Islet precursor cell (in vitro differentiated cells): ENCODE measurements at places on chromosomes 1 and 21.

- DNase-seq: no peak
These were observed 25.6 kb downstream of the CDC42 start for GRCh38 chr1:22078133-22078532.

DNA sequence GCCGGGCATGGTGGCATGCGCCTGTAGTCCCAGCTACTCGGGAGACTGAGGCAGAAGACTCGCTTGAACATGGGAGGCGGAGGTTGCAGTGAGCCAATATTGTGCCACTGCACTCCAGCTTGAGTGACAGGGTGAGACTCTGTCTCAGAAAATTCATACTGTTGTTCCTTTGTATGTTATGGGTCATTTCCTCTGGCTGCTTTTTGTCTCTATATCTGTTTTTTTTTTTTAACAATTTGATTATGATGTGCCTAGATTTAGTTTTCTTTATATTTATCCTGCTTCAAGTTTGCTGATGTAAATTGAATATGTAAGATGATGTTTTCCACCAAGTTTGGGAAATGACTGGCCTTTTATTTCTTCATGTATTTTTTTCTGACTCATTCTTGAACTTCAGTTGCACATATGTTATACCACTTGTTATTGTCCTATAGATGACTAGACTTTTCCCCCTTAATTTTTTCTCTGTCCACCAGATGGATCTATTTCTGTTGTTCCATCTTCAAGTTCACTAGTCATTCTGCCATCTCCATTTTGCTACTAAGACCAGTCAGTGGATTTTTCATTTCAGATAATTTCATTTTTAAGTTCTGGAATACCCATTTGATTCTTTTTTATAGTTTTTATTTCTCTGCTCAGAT is 173.5 kb downstream of the GALNT2 start:
- no peak for DNase-seq

DNA sequence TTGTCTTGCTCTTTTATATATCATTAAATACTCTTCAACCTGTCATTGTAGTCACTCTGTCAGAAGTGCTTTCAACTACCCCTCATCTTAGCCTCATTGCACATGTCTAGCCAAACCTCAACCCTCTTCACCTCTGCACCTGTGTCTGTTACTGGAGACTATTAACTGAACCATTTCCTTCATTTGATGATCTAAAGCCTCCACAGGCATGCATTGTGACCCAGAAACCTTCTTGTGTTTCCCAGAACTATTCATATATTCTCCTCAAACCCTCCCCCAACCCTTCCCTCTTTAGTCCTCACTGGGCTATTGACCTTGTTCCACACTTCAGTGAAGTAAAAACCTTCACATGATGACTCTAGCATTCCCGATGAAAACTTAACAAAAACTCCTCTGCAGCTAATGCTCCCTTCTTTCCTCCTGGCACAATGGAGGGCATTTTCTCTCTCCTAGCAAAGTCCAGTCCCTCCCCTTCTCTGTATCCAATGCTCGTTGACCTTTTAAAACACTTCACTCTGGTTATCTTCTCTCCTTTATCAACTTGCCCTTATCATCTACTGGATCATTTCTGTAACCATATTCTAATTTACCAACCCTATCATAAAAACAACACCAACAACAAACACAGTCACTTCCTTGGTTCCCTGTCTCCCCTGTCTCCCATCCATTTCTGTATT is 86.1 kb downstream of the BACH1 start:
- no peak for DNase-seq

DNA sequence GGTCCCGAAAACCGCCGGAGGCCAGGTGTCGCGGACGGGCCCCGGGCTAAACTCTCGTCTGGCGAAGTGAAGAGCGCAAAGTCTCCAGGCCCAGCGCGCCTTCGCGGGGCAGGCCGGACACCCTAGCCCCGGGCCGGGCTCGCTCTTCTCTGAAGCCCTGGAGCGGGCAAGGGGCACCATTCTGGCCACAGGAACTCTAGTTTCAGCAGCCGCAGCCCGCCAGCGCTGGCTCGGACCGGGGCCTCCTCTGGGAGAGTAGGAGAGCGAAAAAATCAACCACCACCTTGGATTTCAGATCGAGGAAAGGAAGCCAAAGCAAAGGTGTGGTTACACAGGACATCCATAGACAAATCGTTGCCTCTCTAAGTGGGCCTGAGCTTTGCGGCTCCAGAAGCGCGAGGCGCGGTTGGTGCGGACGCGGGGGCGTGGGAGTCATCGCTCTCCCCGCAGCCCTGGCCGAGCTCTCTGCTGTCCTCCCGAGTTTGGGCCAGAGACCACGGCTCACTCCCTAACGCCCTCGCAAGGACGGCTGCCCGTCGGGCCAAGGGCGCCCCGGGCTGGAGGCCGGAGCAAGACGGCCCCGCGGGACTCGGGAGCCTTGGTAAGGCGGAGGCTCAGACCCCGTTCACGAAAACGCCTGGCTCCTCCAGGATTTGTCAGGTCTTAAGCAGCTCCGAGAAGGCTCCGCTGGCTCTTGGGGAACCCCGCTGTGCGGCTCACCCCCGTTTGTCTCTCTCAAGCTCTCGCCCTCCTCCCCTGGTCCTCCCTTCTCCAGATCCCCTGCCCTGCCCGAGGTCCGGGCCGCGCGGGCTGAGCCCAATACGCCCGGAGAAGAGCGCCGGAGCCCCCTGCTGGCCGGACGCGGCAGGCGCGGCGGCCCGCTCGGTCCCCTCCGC is 132.9 kb upstream of the DPYD start:
- peak; percentile 86 for DNase-seq

DNA sequence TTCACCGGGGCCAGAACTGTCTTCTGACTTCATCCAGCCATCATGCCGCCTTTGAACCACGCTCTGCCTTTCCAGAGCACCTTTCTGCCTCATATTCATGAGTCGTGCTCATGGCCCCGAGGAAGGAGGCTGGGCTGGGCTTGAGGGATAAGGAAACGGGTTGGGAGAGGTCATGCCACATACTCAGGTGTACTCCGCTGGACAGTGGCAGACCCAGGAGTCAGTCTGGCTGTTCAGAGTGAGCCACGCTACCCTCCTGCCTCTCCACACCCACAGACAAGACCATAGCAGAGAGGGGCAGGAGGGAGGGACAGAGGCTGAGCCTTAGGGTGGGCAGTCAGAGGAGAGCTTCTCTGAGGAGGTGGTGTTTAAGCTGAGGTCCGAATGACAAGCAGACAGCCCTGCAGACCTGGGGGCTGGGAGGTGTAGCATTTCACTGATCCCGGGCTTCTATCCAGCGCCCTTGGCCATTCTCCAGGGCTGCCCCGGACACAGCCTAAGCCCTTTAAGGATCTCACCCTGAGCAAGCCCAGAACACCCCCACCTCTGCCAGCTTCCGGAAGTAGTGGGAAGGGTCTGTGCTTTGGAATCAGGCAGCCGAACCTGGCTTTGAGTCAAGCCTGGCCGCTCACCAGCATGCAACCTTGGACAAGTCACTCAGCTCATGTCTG is 102.3 kb downstream of the LACTBL1 start:
- peak; percentile 66 for DNase-seq

DNA sequence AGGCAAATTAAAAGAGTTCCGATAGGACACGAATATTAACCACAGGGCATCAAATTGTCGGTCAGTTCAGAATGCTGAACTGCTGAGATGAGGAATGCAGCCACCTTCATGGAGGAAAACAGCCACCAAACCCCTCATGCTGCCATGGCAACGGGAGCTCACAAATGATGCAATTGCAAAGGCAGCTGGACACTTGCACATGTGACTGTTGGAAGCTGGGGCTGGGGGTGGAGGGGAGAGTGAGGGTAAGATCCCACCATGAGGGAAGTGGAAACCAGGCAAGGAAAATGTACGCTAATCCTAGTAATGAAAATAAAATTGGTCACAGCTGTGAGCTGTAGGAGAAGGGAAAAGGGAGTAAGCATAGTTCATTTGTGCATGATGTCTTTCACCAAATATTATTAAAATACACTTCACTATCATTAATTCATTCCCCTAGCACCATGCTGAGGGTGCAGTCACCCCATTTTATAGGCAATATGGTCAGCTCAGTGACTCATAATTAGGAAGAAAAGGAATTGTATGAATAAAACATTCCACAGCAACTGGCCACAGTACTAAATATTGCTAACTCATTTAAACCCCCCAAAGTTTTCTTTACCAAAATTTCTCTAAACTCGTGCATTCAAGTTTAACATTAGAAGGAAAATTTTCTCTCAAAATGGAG is 15.3 kb downstream of the BECN2 start:
- DNase-seq: peak; percentile 95

- no peak for DNase-seq
These were observed 971.0 kb downstream of the AMY1C start for GRCh38 chr1:104720741-104721140.

- DNase-seq: no peak
These were observed 534.6 kb downstream of the LMO4 start for GRCh38 chr1:87863317-87863716.

GRCh38 chr21:43348801-43349261 is 78.1 kb downstream of the SIK1 start:
- no peak for DNase-seq

DNA sequence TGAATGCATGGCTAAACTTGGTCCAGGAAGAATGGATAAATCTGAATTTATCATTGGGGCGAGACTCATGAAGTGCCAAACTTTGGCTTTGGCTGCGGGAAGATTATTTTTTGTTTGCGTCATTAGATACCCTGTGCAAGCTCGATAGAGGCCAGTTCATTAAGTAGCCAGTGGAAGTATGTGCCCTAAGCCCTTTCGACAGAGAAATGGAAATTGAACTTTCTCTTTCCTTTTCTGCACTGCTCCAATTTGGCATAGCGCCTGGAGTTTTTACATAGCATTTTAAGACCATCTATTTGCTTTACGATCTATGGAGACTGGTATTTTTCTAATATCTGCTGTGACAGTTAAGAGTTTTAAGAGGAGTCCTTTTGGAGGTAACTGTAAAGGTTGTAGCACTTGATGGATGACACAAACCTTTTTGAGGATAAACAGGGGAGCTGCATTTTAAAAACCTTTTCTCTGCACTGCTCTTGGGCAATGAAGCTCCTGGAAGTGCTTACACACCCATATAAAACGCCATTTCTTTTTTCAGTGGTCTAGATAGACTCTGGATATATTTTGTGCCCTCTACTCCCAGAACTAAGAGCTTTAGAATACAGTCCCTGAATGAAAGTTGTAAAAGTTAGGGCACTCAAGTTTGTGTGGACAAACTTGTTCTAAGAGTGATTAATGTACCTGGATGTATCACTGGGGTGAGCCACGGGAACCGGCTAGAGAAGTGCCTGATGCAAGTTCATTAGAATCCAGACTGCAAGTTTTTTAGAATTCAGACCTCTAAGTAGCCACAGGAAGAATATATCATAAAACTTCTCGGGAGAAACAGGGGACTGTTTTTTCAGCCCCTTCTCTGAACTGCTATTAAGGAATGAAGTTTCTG is 41.3 kb upstream of the CFHR3 start:
- no peak for DNase-seq

DNA sequence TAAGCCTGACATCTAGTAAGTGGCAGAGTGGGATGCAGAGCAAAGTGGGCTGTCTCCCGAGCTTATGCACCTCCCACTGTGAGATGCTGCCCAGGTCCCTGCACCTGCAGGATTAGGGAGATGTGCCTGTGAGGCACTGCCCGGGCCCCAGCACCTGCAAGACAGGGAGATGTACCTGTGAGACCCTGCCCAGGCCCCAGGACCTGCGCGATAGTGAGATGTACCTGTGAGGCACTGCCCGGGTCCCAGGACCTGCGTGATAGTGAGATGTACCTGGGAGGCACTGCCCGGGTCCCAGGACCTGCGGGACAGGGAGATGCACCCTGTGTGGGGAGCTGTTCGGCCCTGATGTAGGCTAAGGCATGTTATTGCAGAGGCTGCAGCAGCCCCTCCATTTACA is 622.8 kb downstream of the PTPRU start:
- DNase-seq: peak; percentile 43

DNA sequence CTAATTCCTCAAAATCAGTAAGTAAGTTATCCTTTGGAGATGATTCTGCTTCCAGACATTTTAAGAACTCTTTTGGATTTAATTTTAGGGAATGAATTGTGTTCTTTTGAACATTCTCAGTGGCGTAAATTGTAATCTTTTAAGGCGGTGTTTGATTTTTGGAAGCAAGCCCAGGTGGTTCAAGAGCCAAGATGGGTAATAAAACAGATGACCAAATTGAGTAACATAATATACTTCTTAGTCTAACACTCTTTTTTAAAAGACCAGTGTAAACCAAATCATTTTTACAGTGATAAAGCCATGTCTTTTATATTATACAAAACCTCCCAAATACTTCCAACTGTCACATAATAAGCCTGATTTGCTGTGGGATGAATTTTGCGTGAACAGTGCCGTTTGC is 133.8 kb downstream of the LRRC40 start:
- DNase-seq: no peak

DNA sequence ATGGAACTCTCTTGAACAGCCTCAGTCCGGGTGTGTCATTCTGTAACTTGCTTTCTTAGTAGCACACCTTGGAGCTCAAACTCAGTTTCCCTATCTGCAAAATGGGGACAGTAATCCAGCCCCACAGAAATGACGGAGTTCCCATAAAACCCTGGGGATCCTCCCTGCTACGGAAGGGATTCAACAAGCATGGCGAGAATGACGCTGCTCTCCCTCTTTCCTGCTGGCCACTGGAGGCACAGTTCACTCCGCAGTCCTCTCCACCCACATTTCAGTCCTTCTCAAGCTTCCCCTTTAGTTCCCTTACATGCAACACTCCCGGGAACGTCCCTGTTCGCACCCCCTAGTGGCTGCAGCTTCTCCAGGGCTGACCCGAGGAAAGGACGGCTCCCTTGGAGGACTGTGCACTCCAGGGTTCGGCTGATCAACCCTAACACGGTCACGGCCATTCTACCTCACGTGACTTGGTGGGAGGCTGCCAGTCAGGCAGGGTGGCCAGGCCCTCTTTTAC is 20.6 kb downstream of the RUNX3 start:
- peak; percentile 87 for DNase-seq

- no peak for DNase-seq
These were observed 59.4 kb downstream of the PAPPA2 start for GRCh38 chr1:176522310-176522845.
